ENCODE measurements at places on chromosomes 4 and X.

DNA sequence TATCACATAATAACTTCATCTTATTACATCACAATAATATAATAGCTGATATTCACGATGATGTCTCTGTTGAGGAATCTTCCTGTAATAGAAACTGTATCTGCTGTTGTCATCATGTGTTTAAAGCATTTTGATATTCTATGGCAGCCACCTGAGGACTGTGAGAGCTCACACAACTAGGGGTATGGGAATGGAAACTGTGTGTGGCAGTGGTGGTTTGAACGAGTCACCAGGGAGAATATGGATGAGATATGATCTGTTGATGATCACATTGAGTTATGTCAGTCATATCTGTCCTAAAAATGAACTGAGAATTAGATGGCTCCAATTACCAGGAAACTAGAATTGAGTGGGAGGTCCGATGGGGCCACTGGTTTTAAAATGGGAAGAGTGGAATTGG is 169.6 kb downstream of the MID1IP1 start:
- DNase-seq, result no peak

GRCh38 chrX:152865232-152865920 is 32.5 kb upstream of the ZNF185 start:
- DNase-seq, result no peak

- DNase-seq, result no peak
These were observed 22.7 kb upstream of the DKK2 start for GRCh38 chr4:107058828-107059227.

DNA sequence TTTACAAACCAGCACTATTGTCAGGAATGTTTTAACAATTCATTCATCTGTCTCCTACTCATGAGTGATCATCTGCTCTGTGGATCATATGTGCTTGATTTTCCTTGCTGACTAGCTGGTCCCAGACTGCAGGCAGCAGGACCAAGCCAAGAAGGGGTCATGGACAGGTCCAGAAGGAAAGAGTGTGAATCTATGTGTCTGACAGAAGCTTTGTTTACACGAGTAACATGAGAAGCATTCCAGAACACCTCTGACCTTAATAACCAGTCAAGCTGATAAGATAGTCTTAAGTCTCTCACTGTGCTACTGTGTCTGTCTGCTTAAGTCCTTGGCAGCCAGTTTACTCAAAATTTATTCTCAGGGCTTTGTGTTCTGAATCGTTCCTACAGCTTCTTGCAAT is 39.0 kb downstream of the GUCY1A1 start:
- no peak for DNase-seq

DNA sequence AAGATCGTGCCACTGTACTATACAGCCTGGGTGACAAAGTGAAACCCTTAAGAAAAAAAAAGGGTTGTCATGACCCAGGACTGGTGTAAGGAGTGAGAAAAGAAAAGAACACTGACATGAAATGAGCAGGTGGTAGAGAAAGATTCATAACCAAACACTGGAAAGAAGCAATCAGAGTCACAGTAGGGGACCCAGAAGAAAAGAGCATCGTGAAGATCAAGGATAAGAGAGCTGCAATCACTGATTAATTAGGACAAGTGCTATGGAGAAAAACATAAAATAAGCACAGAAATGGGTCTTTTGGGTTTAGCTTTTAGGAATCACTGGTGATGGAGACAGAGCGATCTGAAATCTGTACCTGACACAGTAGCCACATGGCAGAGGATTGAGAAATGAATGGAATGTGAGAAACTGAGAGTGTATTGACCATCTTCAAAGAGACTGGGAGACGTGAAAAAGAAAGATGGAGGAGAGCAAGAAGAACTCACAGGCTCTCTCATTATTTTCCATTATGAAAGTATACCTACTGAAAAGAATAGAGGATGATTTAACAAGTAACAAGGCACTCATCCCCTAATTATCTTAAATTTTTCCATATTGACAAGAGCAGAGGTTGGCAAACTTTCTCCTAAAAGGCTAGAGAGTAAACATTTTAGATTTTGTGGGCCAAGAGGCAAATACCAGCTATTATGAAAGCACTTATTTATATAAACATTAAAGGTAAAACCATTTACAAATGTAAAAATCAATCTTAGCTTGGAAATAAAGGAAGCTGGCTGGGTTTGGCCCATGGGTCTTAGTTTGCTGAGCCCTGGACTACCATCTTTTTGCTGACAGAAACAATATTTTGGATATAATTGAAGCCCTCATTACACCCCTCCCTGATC is 7.3 kb downstream of the TMEM154 start:
- DNase-seq, result no peak

DNA sequence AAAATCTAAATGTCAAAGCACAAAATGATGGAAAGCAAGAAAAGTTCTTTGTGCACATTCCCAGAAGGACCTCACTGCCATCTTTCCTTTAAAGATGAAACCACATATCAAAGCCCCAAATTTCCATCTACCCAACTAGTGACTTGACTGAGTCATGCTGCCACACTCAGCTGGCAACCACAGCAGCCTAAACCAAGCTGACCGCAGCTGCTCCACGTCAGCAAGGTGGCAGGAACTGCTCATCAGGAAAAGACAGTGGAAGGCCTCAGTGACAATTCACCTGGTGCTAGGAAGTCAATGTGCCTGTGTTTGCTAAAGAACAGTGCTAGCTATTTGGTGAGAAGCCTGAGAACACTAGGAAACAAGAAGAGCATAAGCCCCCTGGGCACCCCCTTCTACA is 26.1 kb downstream of the ACOX3 start:
- no peak for DNase-seq

- DNase-seq, result no peak
These were observed 75.8 kb downstream of the MAGEB10 start for GRCh38 chrX:27883468-27884092.

GRCh38 chr4:83858131-83858530 is 322.2 kb downstream of the GPAT3 start:
- DNase-seq, result no peak

- DNase-seq, result no peak
These were observed 380.5 kb upstream of the RASGEF1B start for GRCh38 chr4:81852031-81852715.

DNA sequence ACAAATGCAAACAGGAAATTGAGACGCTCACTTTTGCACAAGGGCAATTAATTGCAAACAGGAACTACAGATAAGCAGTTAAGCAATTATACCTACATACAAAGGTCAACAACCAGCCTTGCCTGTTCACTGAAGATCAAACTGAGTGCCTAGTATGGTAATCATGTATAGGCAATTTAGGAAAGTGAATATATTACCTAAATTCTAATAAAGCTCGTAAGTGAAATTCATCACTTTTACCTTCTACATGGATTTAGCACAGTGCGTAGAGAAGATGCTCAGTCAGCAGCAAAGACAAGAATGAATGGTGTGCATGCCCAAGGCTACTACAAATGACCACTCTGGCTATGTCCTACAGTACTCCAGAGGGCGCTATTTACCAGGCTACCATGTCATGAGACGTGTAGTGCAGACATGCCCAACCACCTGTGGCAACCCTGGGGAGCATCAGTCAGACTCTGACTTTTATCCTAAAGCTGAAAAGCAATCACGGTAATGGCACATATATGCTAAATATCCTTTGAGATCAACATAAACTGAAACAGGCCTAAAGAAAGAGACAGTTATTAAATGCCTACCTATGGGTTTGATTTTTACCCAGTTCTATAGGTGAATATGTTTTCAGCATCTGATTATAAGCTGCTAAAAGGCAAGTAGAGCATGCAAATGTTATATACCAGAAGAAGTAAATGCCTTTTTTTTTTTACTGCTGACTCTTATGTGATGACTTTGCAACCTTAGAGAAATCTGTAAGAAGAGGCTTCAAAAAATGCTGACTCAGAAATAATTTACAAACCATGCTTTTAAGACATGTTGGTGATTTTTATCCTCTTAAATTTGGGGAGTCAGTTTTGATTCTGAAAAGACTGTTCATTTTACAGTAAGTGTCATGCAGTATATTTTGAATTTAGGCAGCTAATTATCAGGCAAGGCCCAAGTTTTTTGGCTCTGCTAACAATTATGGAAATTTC is 178.0 kb downstream of the PPP3CA start:
- no peak for DNase-seq

- DNase-seq, result no peak
These were observed 90.4 kb downstream of the PHEX start for GRCh38 chrX:22122510-22122909.

DNA sequence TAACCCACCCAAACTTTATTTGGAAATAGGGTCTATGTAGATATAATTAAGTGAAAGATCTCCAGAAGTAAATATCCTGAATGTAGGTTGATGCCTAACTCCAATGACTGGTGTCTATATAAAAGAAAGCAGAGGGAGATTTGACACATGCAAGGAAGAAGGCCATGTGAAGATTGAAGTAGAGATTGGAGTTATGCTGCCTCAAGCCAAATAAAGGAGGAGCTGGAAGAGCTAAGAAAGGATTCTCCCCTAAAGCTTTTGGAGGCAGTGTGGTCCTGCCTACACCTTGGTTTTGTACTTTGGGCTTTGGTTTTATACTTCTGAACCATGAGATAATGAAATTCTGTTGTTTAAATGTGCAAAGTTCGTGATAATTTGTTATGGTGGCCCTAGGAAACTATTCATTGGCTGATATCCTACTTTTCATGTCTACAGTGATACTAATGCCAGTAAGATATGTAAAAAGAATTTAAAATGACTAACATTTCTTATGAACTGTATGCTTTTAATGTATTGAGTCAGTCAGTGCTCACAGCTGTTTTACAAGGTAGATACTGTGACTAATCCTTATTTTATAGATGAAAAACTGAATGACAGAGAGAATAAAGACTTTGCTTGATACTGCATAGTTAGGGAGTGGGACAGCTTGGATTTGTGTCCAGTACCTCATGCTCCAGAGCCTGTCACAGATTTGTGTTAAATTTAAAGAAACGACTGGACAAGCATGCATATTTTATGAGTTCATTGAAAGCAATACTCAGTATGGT is 5.9 kb upstream of the RAB40AL start:
- DNase-seq, result no peak

- DNase-seq, result no peak
These were observed 581 bp downstream of the DNAJB14 start for GRCh38 chr4:99945718-99946355.

GRCh38 chrX:136588036-136588435 is 56.0 kb downstream of the VGLL1 start:
- no peak for DNase-seq

GRCh38 chrX:115940888-115941332 is 229.6 kb upstream of the AGTR2 start:
- no peak for DNase-seq

DNA sequence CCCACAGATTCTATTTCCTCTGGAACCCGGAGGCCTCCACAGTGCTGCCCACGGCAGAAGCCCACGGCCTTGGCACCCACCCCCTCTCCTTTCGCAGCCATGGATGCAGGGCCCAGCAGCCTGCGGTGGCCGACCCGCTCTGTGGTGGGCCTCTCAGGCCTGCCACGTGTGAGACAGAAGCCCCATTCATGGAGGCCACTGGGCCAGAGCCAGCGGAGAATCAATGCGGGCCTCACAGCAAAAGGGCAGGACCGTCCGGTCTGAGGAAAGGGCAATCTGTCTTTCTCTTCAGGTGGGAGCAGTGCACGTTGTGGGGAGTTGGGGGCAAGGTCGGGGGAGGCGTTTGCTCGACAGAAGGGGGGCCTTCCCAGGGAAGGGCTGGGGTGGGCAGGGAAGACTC is 8.4 kb upstream of the HAUS7 start:
- DNase-seq, result no peak

- DNase-seq, result no peak
These were observed 219.4 kb downstream of the NKX6-1 start for GRCh38 chr4:84279678-84280077.

GRCh38 chrX:45295259-45295986 is 94.7 kb upstream of the DIPK2B start:
- no peak for DNase-seq

GRCh38 chr4:167893531-167893930 is 198.8 kb upstream of the ANXA10 start:
- no peak for DNase-seq

GRCh38 chrX:14508025-14508690 is 21.2 kb upstream of the GLRA2 start:
- no peak for DNase-seq

- no peak for DNase-seq
These were observed 898.3 kb downstream of the CCSER1 start for GRCh38 chr4:91025241-91026148.

- DNase-seq, result no peak
These were observed 187.3 kb upstream of the MBNL3 start for GRCh38 chrX:132676102-132676501.

DNA sequence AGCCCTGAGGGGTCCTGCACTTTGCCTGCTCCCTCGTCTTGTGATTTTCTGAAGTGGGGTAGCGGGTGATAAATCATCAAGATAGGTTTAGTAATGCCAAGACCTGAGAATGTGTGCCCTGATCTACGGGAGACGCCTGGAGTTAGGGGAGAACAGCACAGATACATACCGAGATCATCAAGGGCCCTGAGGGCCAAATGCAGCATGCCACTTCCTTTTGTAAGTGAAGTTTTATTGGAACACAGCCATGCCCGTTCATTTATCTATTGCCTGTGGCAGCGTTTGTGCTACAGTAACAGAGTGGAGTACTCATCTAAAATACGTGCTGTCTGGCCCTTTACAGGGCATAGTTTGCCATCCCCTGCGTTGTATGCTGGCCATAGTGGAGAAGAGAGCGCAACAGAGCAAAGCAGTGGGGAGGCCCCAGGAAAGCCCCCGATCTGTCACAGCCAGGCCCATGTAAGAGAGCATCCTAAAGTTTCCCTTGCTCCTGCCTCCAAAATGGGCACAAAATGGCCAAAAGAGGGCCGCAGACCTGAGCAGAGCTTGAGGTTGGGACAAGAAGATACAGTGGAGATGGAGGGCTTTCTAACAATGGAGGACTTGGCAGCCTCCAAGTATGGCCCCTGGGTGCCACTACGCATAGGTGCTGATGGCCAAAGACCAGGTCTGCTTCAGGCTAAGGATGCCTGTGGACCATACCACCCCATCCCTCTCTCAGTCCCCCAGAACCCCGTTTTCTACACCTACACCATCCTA is 167.0 kb downstream of the SMIM20 start:
- DNase-seq, result no peak

DNA sequence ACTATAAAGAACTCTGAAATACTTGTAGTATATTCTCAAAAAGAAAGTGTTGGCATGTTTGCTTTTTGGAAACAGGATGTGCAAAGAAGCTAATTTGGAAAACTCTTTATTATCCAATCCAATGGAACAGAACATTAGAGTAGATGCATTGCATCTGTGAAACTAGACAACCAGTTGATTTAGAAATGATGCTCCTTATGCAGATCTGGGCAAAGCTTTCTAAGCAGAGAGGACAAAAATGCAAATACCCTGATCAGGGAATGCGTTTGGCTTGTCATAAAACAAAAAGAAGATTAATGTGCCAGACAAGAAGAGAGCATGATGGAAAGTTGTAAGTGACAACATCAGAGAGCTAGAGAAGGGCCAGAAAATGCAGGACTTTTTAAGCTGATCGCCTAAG is 142.3 kb downstream of the RCHY1 start:
- DNase-seq, result no peak

- DNase-seq, result no peak
These were observed 17.3 kb upstream of the QRFPR start for GRCh38 chr4:121397941-121398601.

DNA sequence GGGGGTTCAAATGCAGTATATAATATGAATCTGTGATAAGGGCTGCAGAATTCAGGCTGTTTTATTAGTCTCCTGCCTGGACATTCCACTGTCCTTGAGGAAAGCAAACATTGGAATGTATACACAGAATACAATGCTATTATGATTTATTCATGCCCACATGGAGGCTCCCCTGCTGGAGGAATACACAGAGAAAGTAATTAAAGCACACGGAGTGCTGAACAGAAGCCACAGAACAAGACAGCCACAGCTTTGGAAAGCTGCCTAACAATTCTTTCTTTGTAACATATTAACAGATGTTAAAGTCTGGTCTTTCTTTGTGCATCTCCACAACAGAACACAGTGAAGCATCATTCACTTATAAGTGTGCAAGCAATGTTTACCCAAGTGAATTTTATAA is 155.8 kb downstream of the ARAP2 start:
- DNase-seq, result no peak

Measured in right forelimb (tissue), 1 donor.